ENCODE measurements at places on chromosomes 1 and 21.

- no peak for DNase-seq
Measured at GRCh38 chr21:44778499-44778911, 23.1 kb downstream of the UBE2G2 start.

GRCh38 chr1:157088607-157089006 lies 11.0 kb downstream of the ETV3L start:
- DNase-seq, result no peak

- DNase-seq, result no peak
Measured at GRCh38 chr1:116405241-116406135, 32.4 kb downstream of the ATP1A1 start.

DNA sequence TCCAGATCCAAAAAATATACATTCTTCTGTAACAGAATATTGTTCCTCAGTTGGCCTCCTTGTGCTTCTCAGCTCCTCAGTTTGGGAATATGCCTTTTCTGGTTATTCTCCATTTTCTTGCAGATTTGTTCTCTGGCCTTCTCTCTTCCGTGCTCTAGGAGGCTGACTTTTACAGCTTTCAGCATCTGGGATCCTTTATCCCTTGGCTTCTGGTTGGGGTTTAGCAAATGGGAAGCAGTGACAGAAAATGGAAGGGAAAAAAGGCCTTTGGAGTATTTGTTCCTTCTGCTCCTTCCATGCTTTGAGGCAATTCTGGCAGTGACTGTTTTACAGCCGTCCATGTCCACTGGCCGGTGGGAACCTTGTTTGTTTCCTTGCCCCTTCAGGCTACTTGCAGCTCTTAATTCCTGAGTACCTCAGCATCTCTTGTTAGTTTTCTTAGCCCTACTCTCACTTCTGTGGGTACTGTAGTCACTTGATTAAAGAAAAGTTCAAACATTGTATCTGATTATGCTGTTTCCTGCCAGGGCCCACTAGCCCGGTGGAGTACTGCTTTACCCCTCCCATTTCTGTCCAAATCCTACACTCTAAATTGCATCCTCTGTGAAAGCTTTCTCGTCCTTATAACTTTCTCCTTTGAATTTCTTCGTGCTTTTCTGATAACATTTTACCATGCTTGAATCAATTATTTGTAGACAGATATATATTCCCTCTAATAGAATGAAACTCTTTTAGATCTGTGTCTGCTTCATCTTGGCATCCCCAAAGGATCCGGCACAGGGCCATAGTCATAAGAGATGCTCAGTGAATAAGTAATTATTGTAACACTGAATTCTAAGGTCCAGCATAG lies 118.2 kb downstream of the OSBPL9 start:
- no peak for DNase-seq

- DNase-seq, result no peak
Measured at GRCh38 chr1:22101199-22101598, 41.7 kb downstream of the WNT4 start.

- DNase-seq, result no peak
Measured at GRCh38 chr1:191320062-191320461, 838.2 kb upstream of the RGS18 start.

GRCh38 chr1:198201956-198202784 lies 45.4 kb downstream of the NEK7 start:
- DNase-seq, result no peak

GRCh38 chr1:223755992-223756775 lies 43.8 kb downstream of the CAPN2 start:
- DNase-seq, result no peak

DNA sequence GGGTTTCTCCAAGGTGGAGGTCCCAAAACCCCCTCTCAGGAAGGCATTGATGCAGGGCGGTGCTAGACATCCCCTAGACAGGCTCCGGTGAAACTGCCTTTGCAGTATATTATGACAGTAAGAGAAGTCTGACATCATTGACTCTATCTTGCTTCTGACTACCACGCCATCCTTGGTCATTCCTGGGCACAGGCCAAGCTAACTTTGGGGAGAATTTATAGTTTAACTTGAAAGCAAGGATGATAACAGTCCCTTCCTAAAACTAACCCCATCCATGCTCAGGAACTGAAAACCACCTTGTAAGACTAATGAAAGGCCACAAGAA lies 30.3 kb downstream of the RSPH1 start:
- no peak for DNase-seq

GRCh38 chr1:165680303-165680702 lies 18.1 kb downstream of the ALDH9A1 start:
- DNase-seq, result no peak

GRCh38 chr1:180672105-180672504 lies 40.3 kb downstream of the XPR1 start:
- no peak for DNase-seq

GRCh38 chr1:185249563-185249962 lies 67.5 kb downstream of the IVNS1ABP start:
- no peak for DNase-seq

GRCh38 chr1:169576935-169577331 lies 9.3 kb downstream of the F5 start:
- no peak for DNase-seq
